ENCODE measurements at places on chromosomes 6 and 20.

- DNase-seq, result no peak
These were observed 9.5 kb downstream of the SENP6 start for GRCh38 chr6:75611011-75611701.

DNA sequence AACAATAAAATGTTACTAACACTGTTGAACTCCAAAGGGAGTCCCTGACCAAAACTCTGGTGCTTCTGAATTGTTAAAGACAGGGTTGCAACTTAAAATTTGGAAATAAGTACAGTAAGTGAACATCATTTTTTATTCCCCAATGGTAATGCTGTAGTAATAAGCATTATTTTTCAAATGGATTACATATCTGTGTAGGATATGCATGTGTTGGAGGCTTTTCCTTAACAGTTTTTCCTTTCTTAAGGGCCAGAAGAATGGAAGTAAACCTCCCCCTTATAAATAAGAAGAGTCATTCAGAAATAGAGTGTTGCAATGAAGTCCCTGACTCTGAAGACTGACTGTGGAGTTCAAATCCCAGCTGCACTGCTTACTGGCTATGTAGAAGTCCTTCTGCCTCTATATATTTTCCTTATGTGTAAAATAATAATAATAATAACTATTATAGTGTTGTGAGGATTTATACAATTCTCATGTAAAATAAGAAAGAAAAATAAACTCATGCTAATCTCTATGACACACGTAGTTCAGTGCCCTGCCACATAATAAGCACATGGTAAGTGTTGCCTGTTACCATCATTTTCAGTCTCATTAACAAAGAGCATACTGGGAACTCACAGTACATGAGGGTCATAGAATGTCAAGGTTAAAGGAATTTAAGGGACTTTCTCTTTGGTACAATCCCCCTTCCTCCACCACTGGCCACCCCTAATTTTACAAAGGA, 129.8 kb upstream of the SMLR1 start:
- no peak for DNase-seq

GRCh38 chr20:36984257-36984638, 32.7 kb upstream of the SAMHD1 start:
- DNase-seq, result no peak

DNA sequence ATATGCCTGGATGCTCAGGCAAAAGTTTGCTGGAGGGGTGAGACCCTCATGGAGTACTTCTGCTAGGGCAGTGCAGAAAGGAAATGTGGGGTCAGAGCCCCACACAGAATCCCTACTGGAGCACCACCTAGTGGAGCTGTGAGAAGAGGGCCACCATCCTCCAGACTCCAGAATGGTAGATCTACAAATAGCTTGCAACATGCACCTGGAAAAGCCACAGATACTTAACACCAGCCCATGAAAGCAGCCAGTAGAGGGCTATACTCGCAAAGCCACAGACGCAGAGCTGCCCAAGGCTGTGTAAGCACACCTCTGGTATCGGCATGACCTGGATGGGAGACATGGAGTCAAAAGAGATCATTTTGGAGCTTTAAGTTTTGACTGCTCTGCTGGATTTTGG, 60.7 kb upstream of the GJE1 start:
- no peak for DNase-seq

DNA sequence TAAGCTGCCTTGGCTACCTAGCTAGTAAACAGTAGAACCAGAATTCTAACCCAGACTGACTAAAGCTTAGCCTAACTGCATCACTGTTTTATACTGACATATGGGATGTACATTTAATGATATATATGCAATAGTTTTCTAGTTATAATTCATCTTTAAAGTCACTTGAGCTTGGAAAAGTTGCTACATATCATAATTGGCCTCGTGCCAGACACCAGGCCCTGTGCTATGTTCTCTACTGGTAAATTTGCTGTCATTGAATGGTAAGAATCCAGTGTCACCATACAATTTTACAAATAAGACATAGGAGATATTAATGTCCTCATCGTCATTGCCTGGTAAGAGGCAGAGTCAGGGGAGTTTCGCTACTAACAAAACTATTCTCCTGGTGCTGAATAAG, 396.8 kb downstream of the CDKAL1 start:
- no peak for DNase-seq
